ENCODE measurements at places on chromosomes 2 and 18.

GRCh38 chr2:85455552-85456090 lies 37.1 kb downstream of the SH2D6 start:
- no peak for DNase-seq

GRCh38 chr2:197254776-197255530 lies 55.6 kb downstream of the ANKRD44 start:
- peak; percentile 30 for DNase-seq

- DNase-seq = no peak
Measured at GRCh38 chr2:207796585-207797350, 27.1 kb upstream of the FZD5 start.

- DNase-seq = no peak
Measured at GRCh38 chr2:85790499-85791188, 36.9 kb downstream of the ATOH8 start.

GRCh38 chr2:126898636-126899035 lies at the start of gene TEX51:
Gene TEX51 (plus strand): TSS chr2:126898890. CDS start chr2:126898919, 29 bp downstream.
- no peak for DNase-seq

- DNase-seq = no peak
Measured at GRCh38 chr2:3302751-3303582, 74.7 kb downstream of the EIPR1 start.
